ENCODE measurements at places on chromosomes 2 and 18.

GRCh38 chr18:13435586-13436333, 217.2 kb downstream of the LDLRAD4 start:
- DNase-seq: no peak

GRCh38 chr2:107669335-107669734, 157.4 kb upstream of the RGPD4 start:
- DNase-seq: no peak

- DNase-seq: no peak
Observed at GRCh38 chr18:55830544-55830943, 242.6 kb upstream of the TCF4 start.

- DNase-seq: no peak
Observed at GRCh38 chr2:141519906-141520305, 610.9 kb downstream of the LRP1B start.

DNA sequence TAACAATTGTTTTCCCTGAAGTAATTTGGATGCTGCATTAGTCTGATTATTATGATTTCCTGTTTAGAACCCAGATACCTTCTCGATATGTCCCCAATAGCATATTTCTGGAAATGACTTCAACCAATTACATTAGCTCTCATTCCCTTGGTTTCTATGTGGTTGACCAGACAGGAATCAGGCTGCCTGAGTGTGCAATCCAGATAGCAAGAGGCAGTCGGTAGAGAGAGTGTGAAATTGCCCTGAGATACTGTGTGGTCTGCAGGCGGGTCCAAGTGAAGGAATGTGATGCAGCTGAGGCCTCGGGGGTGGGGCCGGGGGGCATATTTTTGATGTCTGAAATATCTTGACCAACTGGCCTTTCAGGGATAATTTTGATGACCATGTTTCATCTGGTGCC, 143.9 kb upstream of the ITGA6 start:
- DNase-seq: no peak

DNA sequence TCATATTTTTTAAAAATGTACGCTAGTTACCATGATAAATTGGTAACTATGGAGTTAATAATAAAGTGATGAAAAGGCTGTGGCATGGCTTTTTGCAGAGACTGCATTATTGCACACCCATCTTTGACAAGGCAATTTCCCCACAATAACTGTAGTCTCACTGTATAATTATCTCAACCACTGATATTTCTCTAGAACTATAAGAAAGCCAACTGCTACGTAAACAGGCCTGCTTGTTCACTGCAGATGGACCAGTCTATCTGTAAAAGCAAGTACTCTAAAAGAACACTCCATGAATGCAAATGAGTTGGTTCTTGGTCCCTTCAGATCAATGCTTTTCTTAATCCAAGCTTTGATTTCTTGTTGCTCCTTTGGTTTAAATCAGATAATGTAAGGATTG, 218.7 kb downstream of the RBM43 start:
- no peak for DNase-seq

GRCh38 chr2:51011693-51012092, 20.2 kb downstream of the NRXN1 start:
- DNase-seq: no peak

- no peak for DNase-seq
Observed at GRCh38 chr18:75100832-75101630, 107.9 kb downstream of the PTGR3 start.

- DNase-seq: no peak
Observed at GRCh38 chr2:64114912-64115277, 29.3 kb downstream of the PELI1 start.

GRCh38 chr2:80380736-80381135, 76.2 kb upstream of the LRRTM1 start:
- DNase-seq: no peak

DNA sequence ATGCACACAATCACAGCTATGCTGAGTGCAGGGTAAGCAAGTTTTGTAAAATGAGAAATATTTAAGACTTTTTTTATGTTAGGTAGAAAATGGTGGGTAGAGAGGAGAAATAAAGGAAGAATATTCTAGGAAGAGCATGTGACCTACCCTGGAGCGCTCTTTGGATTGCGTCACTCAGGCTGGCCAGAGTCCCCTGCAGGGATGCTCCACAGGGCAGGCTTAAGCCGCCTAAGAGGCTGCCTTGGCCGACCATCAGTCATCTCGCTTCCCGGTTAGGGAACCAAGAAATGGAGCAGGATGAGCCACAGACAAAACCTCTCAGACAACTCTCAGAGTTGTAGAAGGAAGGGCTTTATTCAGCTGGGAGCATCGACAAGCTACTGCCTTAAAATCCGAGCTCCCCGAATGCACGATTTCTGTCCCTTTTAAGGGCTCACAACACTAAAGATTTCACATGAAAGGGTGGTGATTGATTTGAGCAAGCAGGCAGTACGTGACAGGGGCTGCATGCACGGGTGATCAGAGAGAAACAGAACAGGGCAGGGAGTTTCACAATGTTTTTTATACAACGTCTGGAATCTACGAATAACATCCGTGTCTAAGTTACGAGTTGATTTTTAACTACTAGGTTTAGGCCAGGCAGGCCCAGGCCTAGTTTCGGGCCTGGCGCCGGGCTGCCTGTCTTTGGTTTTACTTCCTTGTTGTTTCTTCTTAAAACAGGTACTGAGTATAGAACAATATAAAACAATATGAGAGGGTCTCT, 1072.0 kb downstream of the CBLN2 start:
- no peak for DNase-seq

DNA sequence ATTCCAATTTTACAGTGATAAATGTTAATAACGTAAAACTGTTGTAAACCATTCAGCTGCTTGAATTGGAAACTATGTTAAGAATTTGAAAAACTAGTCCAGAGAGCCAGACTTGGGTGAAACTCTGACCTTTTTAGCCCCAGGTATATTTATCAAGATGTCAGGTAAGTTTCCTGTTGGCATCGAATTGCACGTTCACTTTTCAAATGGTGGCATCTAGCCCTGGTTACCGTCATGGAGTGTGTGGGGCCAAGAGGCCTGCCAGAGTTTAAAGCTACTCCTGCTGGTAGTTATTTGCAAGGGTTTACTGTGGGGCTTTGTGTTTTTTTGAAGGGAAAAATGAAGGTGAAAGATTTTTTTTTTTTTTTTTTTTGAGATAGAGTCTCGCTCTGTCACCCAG, 109.9 kb downstream of the WDSUB1 start:
- DNase-seq: peak; percentile 17

GRCh38 chr2:96506016-96506906, 1.1 kb upstream of the NEURL3 start:
- no peak for DNase-seq

GRCh38 chr2:241494311-241494908, 14.0 kb downstream of the STK25 start:
- no peak for DNase-seq

- peak; percentile 89 for DNase-seq
Observed at GRCh38 chr2:178282075-178282815, 87.9 kb downstream of the OSBPL6 start.

DNA sequence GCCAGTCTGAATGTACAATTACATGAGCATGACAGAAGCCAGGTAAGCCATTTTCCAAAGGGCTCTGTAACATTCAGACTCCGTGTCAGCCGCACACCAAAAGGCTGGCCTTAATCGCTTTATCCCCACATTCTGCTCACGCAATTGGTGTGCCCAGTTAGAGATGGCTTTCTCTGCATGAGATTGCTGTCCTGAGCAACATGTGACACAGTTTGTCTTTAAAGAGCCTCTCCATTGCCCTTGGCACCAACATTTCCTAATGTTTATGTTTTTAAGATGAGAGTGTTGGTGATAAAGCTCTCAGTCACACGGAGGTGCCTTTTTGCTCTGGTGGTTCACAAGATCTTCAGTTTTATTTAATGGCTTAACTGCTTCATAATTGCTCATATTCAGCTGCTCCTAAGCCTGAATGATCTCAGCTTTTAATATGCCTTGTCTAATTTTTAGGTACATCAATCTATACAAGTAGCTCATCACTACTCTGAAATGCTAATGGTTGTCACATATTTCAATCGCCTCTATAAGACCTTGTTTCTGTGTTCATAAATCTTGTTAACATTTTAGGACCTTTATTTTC, 164.8 kb upstream of the ACVR2A start:
- DNase-seq: no peak

- DNase-seq: no peak
Observed at GRCh38 chr2:134717286-134718022, 1.3 kb downstream of the TMEM163 start.

DNA sequence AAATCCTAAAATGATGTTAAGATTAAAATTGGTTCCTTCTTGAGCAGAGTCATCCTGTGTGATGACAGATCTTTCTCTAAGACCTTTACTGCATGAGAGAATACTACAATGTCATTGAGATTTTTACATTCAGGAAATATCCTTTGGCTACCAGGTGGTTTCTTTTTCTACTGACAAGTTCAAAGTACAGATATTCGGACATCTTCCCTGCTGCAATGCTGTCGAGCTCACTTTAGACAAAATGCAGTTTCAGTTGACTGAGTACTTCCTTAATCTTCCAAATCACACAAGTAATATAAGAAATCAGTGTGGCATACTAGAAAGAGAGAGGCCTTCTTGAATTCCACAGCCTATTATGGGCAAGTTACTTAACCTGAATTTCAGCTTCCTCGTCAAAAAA, 207.9 kb upstream of the ACVR2A start:
- DNase-seq: no peak

DNA sequence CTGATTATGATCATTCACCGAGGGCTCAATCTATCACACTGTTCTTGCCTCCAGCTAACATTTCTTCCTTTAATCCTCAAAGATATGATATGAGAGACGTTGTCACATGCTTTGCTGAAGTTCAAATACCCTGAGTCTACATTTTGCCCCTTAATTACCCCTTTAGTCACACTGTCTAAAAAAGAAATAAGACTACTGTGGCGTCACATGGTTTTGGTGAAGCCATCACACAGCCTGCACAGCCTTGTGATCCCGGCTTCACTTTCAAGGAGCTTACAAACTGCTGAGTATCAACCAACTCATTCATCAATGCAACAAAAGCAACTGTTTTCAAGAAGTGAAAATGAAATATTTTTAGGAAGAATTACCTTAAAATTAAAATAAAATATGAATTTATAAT, 31.9 kb upstream of the SOCS6 start:
- no peak for DNase-seq

- no peak for DNase-seq
Observed at GRCh38 chr2:205702576-205702975, 20.3 kb downstream of the NRP2 start.

GRCh38 chr2:127034883-127035611, 71.9 kb downstream of the BIN1 start:
- DNase-seq: no peak

DNA sequence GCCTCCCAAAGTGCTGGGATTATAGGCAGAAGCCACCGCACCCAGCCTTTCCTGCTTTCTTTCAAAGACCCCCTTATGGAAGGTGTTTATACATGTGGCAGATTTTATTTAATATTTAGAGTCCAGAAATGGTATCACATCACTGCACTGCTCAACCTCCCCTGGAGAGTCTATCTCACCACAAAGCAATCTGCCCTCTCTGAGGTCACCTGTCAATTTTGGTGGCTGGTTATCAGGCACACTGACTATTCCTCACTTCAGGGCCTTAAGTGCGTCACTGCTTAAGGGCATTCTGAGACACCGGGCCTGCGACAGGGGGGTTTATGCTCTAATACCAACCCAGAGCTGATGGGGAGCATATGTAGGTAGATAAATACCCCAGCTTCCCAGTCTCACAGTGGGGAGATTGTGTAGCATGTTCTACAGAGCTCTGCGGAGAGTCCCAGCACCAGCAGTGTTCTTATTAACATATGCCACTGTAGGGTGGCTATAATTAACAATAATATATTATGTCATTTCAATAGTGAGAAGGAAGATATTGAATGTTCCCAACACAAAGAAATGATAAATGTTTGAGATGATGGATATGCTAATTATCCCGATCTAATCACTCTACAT, 42.7 kb upstream of the ZDBF2 start:
- DNase-seq: no peak

DNA sequence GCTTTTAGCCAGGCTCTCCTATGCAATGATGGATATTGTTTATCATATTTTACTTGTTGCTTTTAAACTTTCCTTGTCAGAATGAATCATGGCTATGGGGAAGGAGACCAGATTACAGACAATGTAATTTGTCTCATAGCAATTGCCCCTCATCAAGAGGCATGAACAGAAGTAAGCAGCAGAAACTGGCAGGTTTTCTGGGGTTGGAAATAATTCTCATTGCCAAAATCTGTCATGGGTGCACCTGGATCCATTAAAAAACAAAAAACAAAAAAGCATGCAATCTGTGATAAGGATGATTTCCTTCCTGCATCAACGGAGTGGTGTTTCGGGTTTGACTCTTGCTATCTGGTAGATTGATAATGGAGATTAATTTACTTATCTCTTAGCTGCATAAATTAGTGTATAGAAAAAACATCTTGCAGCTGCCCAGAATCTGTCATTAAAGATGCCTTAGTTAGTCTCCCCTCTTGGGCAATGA, 419.6 kb downstream of the SOX11 start:
- no peak for DNase-seq

- DNase-seq: no peak
Observed at GRCh38 chr2:33094303-33094702, 147.6 kb downstream of the LTBP1 start.

DNA sequence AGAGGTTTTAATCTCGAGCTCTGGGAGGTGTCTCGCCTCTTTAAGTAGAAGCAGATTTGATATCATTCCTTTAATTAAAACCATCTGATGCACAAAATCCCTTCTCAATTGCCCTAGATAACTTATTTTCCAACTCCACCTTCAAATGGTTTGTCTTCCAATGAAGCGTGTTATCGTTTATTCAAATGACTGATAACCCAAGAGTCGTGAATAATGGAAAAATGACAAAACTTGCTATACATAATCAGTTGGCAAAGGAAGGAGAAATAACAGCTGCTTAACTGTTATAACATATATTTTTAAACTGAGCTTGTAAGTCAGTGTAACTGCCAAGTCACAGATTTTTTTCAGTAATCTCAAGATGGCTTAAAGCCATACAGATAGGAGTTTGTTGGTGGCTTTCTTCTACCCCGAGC, 144.6 kb downstream of the QPCT start:
- DNase-seq: no peak

- DNase-seq: no peak
Observed at GRCh38 chr2:205361272-205361671, 321.0 kb upstream of the NRP2 start.

DNA sequence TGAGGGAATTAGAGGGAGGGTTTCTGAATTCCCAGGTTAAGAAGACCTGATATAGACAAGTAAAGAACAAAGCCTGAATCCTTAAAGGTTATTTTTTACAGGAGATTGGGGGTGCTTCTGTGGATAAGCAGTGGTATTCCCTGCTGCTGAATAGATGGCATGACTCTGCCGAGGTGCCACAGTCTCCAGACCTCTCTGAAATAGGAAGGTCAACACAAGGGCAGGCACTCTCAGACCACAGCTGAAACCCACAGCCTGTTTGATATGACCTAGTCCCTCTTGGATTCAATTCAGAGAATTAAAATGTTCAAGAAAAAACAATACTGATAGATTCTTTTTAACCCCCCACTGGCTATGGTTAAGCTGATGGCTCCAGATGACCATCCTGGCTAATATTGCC, 259.3 kb downstream of the PTGR3 start:
- no peak for DNase-seq
